ENCODE measurements at places on chromosomes 2 and 18.

DNA sequence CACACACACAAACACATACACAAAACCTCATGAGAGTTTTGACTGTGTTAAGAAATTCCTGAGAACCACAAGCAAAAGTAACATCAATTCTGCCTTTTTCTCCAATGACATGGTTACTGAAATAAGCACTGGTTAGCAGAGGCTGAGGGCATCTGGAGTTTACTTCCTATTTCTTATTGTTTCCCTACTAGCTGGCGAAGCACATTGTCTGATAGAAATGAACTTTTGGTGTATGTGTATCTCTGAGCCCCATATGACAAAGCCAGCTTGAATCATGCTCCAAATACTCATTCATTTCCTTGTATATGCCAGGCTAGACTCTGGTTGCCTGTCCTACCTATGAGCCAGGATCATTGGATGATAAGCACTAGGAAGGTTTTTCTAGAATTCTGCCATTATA, 203.1 kb downstream of the NCKAP5 start:
- no peak for DNase-seq

DNA sequence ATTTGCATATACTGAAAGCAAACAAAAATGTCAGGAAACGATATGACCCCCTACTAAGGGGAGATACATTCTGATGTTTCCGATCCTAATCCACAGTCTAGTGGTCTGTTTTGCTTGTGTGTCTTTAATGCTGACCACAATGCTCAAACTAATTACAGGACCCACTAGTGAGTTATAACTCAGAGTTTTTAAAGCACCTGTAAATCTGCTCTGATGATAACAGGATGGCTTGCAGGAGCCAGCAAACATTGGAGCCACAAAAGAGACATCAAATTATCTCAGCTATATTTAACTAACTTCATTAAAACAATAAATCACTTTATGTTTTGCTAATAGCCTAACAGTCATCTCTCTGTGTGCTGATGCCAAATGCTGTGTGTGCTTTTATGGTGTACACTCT, 300.3 kb downstream of the NBAS start:
- DNase-seq = no peak

- DNase-seq = no peak
These were observed 227.1 kb upstream of the ID2 start for GRCh38 chr2:8454797-8455196.

DNA sequence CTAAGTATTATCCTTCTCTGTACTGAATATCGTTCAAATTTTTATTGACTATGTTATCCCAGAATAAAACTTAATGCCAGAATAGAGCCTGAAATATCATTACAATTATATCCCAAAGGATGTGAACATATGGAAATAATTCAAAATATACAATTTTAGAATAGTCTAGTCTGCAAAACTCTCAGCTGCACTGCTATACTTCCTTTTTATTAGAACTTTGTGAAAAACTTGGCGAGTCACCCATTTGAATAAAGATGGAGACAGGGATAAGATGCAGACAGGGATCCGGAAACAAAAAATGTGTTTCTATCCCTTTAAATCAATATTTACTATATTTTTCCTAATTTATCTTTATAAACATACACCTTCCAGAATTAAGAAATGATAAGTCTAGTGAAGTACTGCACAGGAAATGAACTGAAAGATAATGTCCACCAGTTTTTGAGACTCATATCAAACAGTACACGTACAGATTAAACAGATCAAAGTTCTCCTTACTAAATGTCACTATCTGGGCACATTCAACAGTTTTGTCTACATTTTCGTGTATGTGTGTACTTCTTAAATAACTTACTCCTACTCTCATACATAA, 107.8 kb downstream of the MEP1B start:
- no peak for DNase-seq

DNA sequence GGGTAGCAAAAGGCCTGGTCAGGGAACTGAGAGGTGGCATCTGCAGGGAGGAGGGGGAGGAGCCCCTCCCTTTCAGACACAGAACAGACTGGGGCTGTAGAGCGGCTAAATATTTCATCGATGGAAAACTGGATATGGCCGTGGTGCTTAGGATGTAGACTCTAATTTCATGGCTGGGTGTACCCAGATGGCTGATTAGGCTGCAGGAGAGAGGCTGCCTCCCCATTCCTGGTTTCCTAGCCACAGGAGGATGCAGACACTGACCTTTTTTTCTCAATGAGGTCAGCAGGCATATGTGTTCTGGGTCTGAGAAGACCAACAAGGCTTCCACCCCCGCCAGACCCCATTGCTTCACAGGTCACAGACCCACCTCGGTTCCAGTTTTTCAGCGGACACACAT, 79.3 kb upstream of the STPG4 start:
- DNase-seq = no peak

DNA sequence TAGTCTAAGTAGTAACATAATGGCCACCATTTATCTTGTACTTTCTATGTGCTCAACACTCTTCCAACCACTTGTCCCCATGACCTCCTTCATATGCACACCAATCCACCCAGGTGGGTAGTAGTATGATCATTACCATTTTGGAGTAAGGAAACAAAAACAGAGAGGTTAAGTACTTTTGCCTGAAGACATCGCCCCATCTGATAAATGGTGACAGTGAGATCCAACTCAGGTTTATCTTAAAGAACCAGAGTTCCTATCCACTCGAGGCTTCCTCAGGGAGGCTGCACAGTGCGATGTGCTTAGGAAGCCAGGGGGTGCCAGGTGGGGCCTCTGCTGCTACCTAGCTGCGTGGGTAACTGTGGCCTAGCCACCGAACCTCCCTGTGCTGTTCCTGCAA, 14.1 kb downstream of the NFE2L2 start:
- no peak for DNase-seq

GRCh38 chr2:166307326-166307725, 68.4 kb downstream of the SCN9A start:
- DNase-seq = no peak

DNA sequence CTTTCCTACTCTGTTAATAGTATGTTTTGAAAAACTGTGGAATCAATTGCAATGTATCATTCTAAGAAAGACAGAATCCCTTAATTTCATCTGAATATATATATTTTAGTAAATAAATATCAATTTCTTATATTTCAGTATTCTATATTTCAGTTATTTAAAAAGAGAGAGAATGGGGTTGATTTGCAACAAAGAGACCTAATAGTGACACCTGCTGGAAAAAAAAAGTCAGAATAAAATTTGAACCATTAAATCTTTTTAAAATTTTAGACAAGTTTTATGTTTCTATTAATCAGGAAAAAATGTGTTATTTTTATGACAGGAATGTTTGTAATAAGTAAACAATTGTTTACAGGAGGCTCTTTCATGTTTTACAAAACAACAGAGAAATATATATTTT, 20.7 kb upstream of the CCNT2 start:
- no peak for DNase-seq

GRCh38 chr18:32621034-32621433, 150.4 kb upstream of the GAREM1 start:
- DNase-seq = no peak

DNA sequence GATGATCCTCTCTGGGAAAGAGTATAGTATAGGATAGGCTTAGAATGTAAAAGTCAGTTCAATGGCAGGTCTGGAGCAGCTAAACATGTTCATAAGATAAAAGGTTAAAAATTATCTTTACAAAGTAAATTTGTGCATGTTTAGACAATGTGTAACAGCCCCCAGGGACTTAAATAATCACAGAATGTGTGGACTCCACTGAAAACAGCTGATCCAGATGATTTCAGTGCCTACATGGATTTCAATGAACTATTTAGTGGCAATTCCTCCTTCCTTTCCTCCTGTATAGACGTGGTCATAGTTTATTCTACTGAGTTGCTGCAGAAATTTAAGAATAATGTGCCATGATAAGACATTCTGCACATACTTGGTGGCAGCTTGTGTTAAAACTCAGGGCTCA, 42.9 kb downstream of the ARHGEF33 start:
- no peak for DNase-seq

DNA sequence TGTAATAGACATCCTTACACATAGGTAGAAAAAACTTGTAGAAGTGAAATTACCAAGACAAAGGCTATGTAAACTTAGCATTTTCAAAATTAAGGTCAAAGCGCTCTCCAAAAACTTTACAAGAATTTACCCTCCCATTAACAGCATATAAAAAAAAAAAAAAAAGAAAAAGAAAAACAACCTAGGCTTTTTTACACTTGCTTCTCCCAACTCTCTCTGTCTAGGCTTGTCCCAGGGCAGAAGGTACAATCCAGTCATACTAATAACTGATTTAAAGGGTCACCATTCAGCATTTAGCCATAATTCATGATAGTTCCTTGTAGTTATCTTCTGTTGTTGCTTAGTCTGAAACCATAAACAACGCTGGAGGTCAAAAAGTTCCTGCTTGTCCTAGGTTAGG, 130.5 kb downstream of the BCL2 start:
- no peak for DNase-seq

GRCh38 chr2:65053199-65053598, 3.0 kb upstream of the CEP68 start:
- no peak for DNase-seq

GRCh38 chr2:121260370-121261154, 24.4 kb downstream of the TFCP2L1 start:
- DNase-seq = no peak

DNA sequence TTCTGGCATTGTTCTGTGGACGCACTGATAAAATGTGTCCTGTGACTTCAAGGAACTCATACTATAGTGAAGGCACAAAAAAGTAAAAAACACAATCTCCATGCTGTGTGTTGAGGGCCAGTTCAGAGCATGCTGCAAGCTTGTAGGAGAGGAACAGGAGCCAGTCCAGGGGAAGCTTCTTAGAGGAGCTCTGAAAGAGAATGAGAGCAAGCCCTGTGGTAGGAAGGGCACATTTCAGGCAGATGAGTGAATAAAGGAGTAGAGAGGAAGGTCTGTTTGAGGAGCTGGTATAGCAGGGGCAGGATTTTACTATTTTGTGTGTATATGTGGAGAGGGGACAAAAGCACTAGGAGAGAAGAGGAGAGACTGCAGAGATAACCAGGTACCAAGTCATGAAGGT, 478.3 kb downstream of the ZEB2 start:
- no peak for DNase-seq

DNA sequence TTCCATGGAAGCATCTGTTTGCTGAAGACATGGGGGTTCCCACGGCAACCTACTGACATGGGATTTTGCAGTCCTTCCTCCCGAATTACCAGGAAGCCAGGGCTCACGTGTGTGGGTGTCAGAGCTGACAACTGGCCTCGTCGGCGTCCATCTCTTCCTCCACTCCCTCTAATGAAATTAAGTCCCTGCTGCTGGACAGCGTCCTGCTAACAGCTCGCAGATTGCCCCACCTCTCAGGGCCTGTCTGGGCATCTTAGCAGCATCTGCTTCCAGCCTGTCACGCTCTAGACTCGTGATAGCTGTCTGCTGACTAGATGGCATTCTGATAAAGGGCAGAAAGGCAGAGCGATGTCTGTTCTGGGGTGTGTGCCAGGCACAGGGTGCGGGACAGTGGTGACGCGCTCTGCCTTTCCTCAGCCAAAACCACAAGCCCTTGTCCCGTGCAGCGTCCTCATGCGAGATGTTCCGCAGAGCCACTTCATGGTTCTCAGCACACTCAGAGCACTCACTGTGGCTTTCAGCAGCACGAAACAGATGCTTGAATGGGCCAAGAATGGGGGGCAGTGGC, 161.1 kb downstream of the ARL4C start:
- peak; percentile 55 for DNase-seq

DNA sequence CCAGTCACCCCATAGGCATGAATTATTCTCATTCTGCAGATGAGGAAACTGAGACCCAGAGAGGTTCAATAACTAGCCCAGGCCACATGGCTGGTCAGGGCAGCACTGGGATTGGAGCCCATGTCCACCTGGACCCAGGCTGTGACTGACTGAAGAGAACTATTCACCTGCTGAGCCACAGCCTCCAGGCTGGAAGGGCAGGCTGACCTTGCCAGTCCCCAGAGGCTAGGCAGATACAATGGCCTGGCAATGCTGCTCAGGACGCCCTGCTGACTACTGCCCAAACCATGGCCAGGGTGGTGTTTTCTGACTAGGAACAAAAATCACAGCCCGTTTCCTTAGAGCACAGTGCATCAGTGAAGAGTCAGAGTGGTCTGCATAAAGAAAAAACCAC, 36.8 kb downstream of the HS6ST1 start:
- DNase-seq = no peak

- DNase-seq = peak; percentile 72
These were observed 3.8 kb upstream of the SESTD1 start for GRCh38 chr2:179268277-179268925.

GRCh38 chr18:48409591-48410094, 460 bp upstream of the ZBTB7C start:
- DNase-seq = no peak

DNA sequence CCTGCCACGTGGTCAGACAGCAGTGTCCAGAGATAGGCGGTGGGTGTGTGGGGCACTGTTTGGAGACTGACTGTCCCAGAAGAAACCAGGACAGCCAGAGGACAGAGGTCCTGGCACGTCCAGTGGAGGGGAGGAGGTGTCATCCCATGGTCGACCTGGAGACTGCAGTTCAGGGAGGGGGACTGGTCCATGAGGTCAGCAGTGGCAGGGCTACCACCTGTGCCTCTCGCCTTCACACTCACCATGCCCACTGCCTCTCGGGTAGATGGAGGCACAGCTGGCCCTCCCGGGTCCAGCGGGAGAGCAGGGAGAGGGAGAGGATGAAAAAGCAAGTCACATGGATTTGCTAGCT, 53.9 kb downstream of the INHBB start:
- no peak for DNase-seq

- DNase-seq = no peak
These were observed 59.0 kb downstream of the ITGB1BP1 start for GRCh38 chr2:9364373-9364772.

GRCh38 chr18:9673296-9674251, 34.5 kb upstream of the RAB31 start:
- DNase-seq = peak; percentile 95

DNA sequence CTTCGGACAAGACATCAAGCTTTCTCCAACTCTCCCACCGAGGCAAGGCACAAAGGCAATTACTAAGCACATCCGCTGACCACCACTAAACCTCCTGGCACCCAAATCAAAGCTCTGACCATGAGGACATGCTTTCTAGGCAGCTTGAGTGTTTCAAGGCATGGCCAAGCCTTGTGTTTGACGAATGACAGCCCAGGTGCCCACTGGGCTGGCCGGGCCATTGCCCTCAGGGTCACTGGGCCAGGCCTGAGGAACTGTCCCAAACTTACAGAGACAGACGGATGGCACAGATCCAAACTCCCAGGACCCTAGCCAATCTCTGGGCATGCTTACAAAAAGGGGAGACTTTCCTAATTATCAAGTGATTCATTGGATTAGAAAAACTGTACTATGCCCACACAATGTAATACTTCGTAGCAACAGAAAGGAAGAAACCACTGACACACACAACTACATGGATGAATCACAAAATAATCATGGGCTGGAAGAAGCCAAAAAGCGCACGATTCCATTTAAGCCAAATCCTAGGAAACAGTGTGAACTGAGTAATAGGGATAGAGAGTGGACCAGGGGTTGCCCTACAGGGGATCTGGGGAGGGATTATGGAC, 20.2 kb downstream of the CRACDL start:
- DNase-seq = peak; percentile 68

GRCh38 chr18:41720226-41720625, 234.8 kb upstream of the PIK3C3 start:
- DNase-seq = no peak
